ENCODE measurements at places on chromosomes 3 and 15.

- no peak for DNase-seq
Observed at GRCh38 chr3:79012530-79012913, 755.3 kb downstream of the ROBO1 start.

- DNase-seq: no peak
Observed at GRCh38 chr3:116958291-116958690, 248.7 kb downstream of the TUSC7 start.

DNA sequence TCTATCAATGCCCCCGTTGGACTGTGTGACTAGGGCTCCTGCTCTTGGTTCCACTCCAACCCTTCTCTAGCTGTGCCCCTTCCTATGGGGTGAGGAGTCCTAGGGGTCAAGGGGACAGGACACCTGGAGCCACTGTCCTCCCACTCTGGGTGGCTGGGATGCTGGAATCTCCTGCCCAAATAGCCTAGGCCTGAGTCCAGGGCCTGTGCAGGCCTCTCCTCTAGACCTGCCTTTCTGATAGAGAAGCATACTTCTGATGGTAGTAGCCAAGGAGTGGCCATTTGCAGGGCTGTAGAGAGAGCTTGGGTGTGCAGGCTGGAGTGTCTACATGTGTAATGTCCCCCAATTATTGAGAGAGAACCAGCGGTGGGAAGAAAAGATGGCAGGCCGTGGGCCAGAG lies 54.2 kb downstream of the ITGA11 start:
- no peak for DNase-seq

GRCh38 chr3:172464306-172464705 lies 16.1 kb upstream of the GHSR start:
- no peak for DNase-seq

- peak; percentile 56 for DNase-seq
Observed at GRCh38 chr3:13500133-13500885, 20.2 kb downstream of the HDAC11 start.

- DNase-seq: no peak
Observed at GRCh38 chr3:181739628-181740027, 27.9 kb downstream of the SOX2 start.

- no peak for DNase-seq
Observed at GRCh38 chr3:194431554-194431953, 32.5 kb upstream of the GP5 start.

- DNase-seq: no peak
Observed at GRCh38 chr3:66348704-66349103, 127.9 kb downstream of the SLC25A26 start.

- no peak for DNase-seq
Observed at GRCh38 chr3:171749124-171749523, 61.2 kb downstream of the PLD1 start.

DNA sequence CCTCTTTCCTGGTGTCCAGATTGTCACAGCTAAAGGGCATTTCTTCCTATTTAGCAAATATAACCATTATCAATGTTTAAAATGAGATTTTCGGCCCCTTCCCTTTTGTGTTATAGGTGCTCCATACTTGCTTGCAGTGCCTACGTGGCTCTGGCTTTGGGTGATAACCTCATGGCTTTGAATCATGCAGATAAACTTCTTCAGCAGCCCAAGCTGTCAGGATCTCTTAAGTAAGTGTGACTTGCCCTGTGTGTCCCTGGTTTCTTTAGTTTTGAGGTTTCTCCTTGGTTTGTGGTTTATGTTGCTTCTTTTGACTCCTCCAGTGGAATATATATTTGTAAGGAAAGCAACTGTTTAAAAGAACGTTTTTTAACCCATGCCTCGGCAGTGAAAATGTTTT lies 58.5 kb upstream of the TRIM71 start:
- no peak for DNase-seq

GRCh38 chr3:63922491-63923199 lies 10.5 kb upstream of the SCAANT1 start:
- no peak for DNase-seq

- no peak for DNase-seq
Observed at GRCh38 chr15:101479851-101480612, 9.5 kb downstream of the PCSK6 start.

DNA sequence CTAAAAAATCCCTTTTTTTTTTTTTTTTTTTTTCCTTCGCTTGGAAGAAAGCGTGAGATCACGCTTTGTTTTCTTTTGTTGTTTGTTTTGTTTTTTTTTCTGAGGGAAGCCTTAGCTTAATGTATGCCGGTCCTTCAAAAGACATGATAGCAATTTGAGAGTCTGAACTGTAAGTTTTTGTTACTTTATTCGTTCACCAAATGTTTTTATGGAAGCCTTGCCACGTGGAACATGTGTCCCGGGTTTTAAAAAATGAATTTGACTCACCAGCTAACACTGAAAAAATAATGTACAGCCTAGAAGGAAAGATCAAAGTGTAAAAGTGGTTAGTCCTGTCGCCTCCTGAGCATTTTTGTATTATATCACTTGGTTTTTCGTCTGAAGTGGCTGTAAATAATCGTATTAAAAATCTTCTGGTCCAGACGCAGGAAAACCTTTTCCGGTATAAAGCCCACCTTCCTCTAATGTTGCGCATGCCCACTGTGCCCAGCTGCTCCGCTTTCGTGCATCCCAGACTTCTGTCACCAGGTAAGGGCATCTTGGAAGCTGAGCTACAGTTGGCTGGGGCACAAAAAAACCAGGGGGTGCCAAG lies 795 bp upstream of the MYNN start:
- DNase-seq: no peak

DNA sequence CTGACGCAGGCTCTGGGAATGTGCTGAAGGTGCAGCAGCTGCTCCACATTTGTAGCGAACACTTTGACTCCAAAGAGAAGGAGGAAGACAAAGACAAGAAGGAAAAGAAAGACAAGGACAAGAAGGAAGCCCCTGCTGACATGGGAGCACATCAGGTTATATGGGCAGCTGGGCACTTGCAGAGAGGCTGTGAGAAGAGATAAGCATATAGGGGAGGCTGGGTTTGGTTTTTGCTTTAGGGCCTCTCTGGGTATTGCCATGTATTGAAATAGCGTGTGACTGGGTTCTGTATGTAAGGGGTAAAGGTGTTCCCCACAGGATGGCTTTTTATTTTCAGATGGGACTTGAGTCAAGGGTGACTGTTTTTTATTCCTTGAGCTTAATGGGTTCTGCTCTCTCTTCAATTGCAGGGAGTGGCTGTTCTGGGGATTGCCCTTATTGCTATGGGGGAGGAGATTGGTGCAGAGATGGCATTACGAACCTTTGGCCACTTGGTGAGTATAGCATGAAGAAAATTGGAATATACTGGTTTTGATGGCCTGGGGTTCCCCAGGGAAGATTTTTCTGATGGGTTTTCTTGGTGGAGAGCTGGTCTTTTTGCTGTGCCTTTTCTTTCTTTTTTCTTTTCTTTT lies 7.4 kb downstream of the PSMD2 start:
- DNase-seq: no peak

GRCh38 chr15:80172401-80172800 lies 19.6 kb downstream of the FAH start:
- DNase-seq: no peak

DNA sequence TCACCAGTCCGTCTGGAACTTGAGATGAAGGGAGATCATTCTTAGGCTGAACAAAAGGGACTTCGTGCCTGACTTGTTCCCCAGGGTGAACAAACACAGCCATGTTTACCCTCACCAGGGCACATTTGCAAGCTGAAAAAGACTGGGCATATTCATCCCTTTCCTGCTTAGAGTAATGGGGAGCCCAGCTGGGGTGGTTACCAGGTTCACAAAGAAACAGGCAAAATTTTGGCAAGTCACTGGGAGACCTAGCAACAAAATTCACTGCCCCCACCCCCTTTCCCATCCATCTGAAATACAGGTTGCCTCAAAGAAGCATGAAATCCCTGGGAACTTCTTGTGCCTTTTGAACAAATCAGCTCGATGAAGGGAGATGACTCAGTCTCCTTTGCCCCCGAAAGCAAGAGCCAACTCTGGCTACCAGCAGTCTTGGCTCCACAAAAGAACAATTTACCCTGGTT lies 775.0 kb downstream of the SQOR start:
- DNase-seq: no peak

DNA sequence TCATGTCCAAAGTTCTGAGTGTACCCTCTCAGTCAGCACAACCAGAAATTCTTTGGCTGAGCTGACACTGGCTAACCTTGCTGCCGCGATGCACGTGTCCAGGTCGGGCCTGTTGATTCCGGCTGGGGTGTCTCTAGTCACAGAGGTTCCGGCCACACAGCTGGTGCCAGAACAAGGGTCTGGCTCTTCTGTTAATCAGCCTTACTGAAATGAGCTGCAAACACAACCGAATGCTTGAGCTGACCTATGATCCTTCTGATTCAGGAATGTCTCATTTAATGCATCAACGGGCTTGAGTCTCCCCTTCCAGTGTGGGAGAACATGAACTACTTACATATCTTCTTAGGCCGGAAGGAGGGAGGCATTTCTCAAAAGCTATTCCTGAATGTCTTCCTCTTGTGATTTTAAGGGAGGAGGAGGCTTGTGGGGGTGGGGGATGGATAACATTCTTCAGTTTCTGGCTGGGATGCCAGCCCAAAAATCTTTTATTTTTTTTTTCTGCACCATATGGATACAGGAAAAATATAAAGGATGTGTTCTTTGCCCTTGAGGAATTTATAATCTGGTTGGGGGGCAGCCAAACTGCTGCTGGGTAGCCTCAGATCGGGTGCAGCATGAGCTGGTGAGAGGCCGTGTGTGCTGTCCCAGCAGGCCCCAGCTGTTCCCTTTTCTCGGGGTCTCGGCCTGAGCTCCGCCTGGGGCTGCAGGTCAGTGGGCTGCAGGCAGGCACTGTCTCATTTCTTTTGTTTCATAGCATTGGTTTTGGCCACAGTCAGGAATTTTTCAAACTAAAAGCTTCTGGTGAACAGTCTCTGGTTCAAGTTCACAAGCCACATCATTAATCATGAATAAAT lies 319.1 kb upstream of the TBL1XR1 start:
- DNase-seq: no peak

GRCh38 chr3:52487788-52488691 lies 7.1 kb upstream of the STAB1 start:
- DNase-seq: no peak

GRCh38 chr3:27756877-27757276 lies 34.8 kb upstream of the EOMES start:
- DNase-seq: no peak

DNA sequence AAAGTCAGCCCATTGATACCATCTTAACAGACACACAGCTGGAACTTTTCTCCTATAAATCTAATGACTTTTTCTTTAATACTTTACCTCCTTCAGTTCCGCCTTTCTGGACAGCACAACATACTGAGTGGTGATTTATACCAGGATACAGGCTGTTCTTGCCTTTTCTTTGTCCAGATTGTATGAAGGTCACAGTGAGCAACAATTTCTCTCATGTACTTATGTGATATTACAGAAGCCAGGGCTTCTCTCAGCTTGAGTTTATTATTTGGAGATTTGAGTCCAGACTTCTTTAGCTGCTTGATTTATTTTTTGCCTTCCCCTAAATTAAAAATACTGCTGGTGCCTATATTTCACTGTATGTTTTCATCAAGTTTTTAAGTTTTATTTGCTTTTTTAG lies 976.0 kb downstream of the ROBO2 start:
- DNase-seq: no peak

DNA sequence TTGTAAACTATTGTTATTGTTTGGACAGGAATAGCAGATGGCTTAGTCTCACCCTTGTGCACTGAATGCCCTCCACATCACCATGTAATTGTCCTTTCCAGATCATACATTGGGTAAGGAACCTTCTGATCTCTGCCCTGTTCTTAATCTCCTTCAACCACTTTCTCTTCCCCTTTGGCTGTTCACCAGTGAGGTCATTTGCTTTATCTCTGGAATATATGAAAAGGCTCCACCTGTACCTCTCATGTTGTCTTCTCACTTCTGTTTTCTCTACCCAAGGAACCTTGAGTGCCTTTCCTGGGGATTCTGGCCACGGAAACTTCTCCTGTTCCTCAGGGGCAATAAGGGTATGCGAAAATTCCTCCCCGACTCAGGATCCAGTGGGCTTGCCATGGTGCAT lies 28.5 kb downstream of the MCTP2 start:
- DNase-seq: no peak

- no peak for DNase-seq
Observed at GRCh38 chr3:58214484-58215316, 3.9 kb upstream of the DNASE1L3 start.

GRCh38 chr3:7504886-7505775 lies 644.2 kb downstream of the GRM7 start:
- DNase-seq: no peak

DNA sequence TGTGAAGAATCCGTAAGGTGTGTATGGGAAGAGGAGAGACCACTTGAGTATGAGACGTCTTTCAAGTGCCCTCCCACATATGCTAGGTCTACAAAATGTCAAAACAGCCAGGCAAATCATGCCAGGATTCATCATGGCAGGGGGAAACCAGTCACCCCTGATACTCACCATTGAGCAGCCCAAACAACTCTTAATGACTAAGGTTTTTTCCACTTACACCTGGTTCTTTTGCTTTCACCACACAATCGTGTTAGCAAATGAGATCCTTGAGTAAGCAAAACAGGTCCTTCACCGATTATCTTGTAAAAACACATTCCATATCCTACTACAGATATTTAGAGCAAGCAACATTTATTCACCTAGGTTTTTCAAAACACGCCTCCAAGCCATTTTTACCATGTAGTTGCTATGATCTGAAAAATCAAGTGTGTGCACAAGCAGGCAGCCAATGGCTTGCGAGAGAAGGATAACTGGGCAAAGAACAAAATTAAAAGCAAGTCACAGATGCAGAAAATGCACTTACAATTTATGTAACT lies 177.5 kb upstream of the LPP start:
- no peak for DNase-seq

GRCh38 chr3:124438813-124439212 lies 291.4 kb upstream of the UMPS start:
- no peak for DNase-seq

GRCh38 chr15:85880501-85881190 lies 85.9 kb upstream of the KLHL25 start:
- DNase-seq: no peak

- no peak for DNase-seq
Observed at GRCh38 chr3:167575000-167575600, 78.6 kb downstream of the WDR49 start.

DNA sequence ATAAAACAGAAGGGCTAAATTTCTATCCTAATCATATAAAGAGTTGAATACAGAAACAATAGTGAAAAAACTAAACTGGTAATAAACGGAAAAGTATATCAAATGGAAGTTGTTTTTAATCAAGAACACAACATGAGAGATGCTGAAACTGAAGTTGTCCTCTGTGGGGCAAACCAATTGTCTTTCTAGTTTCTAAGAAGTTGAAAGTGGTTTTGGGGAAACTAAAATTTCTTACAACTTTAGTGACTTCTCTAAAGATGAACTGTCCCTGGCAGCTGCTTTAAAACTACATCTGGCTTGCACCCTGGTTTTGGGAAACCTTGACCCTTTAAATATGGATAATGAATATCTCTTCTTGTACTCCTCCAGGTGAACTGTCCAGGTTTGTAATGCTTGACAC lies 155.6 kb downstream of the ADAM10 start:
- DNase-seq: no peak

DNA sequence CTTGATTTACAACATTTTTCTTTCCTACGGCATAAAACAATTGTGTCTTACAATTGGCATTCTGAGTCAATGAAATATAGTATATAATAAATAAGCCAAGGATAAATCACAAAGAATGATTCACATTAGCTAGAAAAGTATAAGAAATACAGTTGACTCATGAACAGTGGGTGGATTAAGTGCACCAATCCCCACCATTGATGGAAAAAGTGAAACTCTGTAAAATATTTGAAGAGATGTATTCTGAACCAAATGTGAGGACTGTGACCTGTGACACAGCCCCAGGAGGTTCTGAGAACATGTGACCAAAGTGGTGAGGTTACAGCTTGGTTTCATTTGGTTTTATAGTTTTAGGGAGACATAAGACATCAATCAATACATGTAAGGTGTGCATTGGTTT lies 227.5 kb downstream of the ALCAM start:
- DNase-seq: no peak

All from GM12891 (cell line).